ENCODE measurements at places on chromosomes 6 and 20. TPM values are rescaled to one million over a fixed set of nuclear protein-coding genes. Genes with fewer than 3 reads are reported as not detected.
A peak's percentile ranks its signal among the peaks of the same experiment; 100 is the strongest.

The NRSN2 gene
- total RNA-seq, result 27.0 TPM

DNA sequence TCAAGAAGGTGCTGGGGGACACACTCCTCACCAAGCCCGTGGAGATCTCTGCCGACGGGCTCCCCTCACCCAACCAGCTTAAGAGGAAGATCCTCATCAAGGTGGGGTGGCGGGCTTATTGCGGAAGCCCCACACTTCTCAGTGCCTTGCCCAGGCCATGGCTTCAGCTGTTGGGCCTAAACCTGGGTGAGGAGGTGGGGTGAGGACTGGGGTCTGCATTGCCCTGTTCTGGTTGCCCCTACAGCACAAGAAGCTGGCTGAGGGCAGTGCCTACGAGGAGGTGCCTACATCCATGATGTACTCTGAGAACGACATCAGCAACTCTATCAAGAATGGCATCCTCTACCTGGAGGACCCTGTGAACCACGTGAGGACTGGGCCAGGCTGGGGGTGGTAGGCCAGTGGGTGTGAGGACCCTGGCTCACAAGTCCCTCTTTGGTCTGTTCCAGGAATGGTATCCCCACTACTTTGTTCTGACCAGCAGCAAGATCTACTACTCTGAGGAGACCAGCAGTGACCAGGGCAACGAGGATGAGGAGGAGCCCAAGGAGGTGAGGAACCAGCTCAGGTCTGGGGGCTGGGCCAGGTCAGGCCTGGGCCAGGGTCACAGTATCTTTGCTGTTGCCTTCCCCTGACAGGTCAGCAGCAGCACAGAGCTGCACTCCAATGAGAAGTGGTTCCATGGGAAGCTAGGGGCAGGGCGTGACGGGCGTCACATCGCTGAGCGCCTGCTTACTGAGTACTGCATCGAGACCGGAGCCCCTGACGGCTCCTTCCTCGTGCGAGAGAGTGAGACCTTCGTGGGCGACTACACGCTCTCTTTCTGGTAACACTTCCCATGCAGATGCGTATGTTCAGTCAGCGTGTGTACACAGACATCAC lies 27.9 kb downstream of the PLCG1 start:
- no peak for DNase-seq

DNA sequence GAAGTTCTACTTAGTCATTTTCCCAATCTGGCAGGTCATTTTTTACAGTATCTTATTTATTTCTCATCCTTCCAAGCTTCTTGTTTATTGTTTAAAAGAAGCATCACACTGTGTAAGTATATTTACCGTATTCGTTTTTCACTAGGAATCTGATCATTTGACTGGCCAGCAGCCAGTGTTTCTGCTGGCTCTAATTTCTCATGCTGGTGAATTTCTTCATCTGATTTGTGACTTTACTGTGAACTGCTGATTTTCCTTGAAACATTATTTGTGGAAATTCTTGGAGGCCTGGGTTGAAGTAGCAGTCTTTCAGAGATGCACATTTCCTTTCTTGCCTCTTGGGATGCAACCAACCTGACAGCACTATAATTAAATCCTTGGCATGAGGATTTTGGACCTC lies 65.9 kb downstream of the PREP start:
- DNase-seq, result no peak

- no peak for DNase-seq
Measured at GRCh38 chr20:47498606-47499005, 3.1 kb upstream of the NCOA3 start.

The BPIFB2 gene
- total RNA-seq, result 0.31 TPM

The TGM3 gene
- total RNA-seq, result 0.16 TPM

GRCh38 chr6:20444786-20445271 lies 43.1 kb downstream of the E2F3 start:
- no peak for DNase-seq

The ULBP1 gene
- total RNA-seq, result 3.9 TPM

The TNFAIP3 gene
- 0.78 TPM for total RNA-seq

- no peak for DNase-seq
Measured at GRCh38 chr6:137495703-137496336, 1.6 kb upstream of the OLIG3 start.

- no peak for DNase-seq
Measured at GRCh38 chr20:43903953-43904826, 10.5 kb upstream of the TOX2 start.

DNA sequence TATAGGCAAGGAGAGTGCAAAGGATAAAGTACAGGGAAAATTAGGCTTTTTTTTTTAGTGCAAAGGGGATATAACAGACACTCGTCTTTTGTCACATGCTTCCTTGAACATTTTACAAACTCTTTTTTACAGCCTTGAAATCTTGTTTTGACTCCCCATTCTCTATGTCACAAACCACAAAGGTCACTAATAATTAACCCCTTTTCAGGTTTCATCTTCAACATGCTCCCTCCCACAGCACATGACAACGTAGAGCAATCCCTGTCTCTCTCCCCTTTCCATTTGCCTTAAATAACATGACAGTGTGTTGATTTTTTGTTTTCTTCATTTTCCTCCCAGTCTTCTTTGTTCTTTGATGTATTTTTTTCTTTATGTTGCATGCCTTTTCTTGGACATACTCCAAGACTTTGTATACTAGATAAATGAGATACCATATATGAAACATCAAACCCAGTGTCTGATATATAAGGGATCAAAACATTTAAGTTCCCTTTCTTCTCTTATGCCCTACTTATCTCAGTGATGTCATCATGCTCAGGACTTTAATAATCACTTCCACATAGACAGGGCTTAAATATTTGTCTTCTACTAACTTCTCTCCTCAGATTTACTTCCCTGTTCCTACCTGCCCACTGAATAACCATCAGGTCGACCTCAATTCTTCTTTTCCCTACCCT lies 378.7 kb upstream of the HSF2 start:
- no peak for DNase-seq

DNA sequence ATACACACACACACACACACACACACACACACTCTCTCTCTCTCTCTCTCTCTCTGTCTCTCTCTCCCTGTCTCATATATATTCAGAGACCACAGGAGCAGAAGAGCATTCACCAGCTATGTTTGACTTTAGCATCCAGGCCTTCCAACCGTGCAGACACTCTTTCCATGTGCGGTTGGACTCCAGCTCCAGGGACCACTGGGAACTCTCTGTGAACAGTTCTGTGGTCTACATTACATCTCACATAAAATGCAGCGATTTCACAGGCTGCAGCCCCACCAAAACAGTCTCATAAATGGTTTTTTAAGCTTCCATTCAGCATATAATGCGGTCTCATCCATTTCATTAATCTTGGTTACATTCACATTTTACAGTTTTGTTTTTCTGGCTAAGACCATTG lies 508.4 kb upstream of the SULF2 start:
- DNase-seq, result no peak

DNA sequence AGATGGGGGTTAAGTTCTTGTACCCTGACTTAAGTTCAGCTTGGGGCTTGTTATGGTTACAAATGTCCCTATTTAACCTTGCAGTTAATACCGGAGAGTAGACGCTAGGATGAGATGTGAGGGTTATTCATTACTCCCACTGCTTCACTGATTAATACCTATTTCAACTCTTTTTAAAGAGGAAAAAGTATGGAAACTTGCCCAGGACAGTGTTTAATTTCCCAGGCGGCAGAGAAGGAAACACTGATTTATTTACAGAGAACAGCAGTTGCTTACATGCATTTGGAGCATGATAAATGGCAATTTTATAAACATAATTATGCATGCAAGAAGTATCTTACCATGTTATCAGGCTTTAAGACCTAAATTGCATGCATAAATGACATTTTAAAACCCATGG lies 137.7 kb downstream of the RCAN2 start:
- DNase-seq, result no peak

The ROS1 gene
- under 0.01 TPM for total RNA-seq

The COL11A2 gene
- 0.94 TPM for total RNA-seq

DNA sequence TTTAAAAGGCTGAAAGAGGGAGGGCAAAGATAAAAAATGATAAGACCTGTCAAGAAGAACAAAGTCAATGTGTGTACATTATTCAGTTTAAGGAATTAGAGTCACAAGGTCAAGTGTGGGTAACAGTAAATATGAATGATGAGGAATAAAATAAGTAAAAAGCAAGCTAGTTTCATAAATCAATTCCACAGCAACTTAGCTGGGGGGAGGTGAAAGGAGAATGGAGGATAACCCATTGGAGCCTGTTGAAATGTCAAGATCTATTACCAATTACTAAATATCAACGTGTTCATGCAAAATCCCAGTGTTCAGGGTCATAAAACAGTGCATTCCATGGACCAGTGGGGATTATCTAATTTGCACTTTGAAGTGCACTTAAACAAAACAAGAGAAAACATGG lies 242.9 kb downstream of the TBX18 start:
- no peak for DNase-seq

- DNase-seq, result no peak
Measured at GRCh38 chr6:136037876-136038460, 186.5 kb downstream of the PDE7B start.

DNA sequence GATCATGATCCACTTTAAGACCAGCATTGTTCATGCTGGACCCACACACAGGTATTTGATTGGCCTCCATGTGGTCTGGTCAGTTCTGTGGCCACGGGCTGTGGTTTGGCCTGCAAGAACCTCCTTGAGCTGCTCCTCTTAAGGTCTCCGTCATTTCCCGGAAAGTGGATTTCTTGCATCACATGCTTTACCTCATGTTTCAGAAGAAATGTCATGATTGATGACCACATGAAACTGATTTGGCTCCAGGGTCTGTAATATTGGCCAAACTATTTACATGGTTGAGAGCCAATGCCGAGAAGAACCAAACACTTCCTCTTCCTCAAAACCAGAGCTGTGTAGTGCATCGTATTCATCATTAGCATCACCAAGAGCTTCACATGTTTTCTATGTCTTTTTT lies 13.2 kb upstream of the RSPH3 start:
- no peak for DNase-seq

DNA sequence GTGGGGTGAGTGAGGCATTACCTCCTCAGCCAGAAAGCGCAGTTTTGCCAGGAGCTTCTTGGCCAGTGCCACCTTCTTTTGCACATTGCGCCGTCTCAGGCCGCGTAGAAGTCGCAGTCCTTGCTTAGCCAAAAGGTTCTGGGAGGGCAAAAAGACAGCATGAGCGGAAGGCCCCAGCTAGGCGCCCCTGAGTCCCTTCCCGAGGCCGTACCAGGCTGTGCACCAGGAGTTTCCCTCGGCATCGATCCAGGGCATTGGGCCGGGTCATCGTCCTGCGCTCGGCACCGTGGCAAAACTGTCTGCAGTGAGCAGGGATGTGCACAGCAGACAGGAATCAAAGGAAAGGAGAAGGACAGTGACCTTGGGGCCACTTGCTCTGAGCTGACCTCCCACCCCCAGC lies 20.2 kb upstream of the SPAG4 start:
- no peak for DNase-seq

The GRIK2 gene
- total RNA-seq, result 82.7 TPM

DNA sequence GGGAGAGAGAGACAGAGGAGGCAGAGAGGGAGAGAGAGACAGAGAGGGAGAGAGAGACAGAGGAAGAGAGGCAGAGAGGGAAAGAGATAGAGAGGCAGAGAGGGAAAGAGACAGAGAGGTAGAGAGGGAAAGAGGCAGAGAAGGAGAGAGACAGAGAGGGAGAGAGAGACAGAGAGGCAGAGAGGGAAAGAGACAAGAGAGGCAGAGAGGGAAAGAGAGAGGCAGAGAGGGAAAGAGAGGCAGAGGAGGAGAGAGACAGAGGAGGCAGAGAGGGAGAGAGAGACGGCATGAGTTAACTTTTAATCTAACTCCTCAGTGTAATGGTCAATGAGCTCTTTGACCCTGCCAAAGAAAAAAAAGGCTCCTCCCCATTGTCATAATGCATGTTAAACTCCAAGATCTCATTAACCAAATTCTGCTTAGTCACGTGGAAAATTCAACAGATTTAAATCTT lies 7.1 kb downstream of the ELOVL2 start:
- no peak for DNase-seq

DNA sequence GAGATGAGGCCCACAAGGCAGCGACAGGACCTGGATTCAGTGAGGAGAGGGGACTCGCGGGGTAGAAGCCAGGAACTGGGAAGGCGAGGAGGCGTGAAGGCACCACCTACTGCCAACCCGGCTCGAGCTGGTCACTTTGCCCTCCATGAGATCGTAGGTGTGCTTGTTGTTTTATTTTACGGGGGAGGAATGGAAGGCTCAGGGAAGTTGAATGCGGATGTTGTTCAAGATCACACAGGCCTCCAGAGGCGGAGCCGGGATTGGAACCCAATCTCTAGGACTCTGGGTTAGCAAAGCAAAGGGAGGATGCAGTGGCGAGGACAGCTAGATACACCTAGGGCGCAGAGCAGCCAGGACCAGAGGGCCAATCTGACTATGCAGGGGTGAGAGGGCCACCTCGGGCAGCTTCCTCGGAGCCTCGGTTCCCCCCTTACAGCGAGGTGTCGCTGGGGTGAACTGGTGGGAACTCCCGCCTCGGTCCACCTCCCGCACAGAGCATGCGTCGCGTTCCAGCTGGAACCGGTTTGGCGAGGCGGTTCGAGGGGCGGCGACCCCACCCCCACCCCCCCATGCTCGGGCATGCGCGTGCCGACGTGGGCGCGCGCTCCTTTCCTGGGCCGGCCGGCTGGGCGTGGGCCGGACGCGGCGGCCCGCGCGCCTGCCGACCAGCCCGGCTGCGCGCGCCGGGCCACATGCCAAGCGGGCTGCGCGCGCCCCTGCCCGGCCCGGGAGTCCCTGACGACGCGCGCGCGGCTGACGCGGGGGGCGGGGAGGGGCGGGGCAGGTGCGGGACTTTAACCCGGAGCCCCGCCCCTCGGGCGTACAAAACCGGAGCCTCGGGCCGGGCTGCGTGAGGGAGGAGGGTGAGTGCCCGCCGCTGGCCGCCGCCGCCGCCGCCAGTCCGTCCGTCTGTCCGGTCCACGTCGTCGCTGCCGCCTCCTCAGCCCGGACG lies 80.4 kb upstream of the MYL9 start:
- DNase-seq, result peak; percentile 90

DNA sequence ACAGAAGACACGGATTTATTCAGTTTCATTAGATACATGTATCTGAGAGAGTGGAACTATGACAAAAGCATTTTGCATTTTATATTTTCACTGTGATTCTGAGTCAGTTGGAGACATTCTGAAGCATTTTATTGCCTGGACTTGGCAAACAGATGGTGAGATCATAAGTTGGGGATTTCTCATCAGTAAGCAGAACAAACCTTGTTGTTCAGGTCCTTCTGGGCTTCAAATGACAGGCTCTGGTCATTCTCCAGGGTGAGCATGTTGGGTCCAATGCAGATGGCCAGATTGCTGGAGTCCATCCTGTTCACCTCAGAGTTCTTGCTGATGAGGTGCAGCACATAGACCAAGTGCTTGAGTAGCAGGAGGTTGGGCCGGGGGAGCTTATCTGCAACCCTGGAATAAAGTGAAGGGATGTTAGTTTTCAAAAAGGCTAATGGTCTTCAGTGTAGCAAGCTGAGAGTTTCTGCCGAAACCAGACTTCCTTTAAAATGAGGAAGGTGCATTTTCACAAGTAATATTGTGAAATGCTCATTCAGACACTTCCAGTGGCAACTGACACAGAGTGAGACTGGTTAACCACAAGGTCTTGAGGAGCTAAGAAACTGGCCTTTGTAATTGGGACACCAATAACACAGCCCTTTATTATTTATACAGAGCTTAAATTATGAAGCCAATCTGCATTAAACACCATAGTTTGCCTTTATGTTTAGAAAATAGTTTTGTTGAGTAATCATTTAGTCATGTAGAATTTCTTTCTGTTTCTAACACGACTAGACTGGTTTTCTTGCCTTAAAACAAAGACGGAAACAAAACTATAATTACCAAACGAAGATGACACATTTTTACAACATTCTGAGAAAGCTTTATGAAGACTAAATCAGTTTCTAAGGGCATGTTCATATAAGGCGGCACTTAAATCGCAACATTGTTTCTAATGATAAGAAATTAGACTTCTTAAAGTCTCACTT lies 5.6 kb downstream of the TAGAP start:
- no peak for DNase-seq

- no peak for DNase-seq
Measured at GRCh38 chr6:35642471-35643161, 46.1 kb downstream of the FKBP5 start.
